HuH-7.5 (cell line): ENCODE measurements at places on chromosomes 5 and 9.

- no peak for DNase-seq
These were observed 183.2 kb downstream of the AUH start for GRCh38 chr9:91178281-91179236.

GRCh38 chr9:89097219-89097618, 81.4 kb downstream of the SHC3 start:
- no peak for DNase-seq

DNA sequence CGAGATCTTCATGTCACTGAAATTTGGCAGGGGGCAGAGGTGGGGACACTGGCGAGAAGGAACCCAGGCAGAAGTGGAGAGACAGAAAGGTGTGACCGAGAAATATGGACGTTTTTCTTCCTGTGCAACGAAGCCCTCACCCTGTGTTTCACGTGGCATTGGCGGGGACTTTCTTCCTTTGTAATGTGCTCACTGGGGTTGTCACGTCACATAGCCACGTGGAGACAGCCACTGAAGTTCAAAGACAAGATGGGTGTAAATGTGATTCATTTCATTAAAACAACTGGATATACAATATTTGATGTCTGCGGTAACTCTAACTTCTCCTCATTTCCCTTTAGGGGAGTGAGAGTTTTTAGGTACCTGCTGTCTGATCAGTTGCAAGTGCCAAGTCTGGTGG, 225.7 kb downstream of the FSTL4 start:
- DNase-seq: no peak

- DNase-seq: no peak
These were observed 235.0 kb downstream of the GOLPH3 start for GRCh38 chr5:31939151-31939550.

GRCh38 chr5:76169146-76169905, 86.1 kb downstream of the SV2C start:
- no peak for DNase-seq

DNA sequence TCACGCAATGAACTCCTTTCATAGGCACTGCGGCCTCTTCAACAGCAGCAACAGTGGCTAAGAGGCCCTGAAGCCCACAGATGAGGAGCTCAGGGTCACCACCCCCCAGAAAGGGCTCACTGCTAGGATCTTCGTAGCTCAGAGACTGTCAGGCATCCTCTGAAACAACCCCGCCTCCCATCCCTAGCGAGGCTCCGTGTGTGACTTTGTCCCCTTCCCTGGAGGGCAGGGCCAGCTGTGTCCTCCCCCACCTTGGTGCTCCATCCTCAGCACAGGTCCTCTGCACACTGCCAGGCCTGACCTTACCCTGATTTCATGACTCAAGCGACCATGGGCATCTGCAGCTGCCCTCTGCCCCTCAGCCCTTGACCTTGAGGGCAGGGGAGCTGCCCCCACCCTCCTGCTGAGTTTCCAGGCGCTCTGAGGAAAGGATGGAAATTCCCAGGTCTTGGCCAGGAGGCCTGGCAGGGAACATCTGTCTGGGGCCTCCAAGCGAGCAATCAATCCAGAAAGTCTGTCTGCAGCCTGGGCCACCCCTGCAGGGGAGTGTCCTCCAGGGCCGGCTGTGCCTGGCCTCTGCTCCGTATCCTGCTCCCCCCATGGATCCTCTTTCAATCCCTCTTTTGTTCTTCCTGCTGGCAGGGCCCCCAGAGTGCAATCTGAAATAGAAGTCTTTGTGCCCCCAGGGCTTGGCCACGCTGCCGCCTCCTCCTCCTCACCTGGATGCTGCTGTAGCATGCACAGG, 6.8 kb upstream of the IRX4 start:
- no peak for DNase-seq
